ENCODE measurements at places on chromosomes 5 and 9. TPM values are rescaled to one million over a fixed set of nuclear protein-coding genes. Genes with fewer than 3 reads are reported as not detected.

DNA sequence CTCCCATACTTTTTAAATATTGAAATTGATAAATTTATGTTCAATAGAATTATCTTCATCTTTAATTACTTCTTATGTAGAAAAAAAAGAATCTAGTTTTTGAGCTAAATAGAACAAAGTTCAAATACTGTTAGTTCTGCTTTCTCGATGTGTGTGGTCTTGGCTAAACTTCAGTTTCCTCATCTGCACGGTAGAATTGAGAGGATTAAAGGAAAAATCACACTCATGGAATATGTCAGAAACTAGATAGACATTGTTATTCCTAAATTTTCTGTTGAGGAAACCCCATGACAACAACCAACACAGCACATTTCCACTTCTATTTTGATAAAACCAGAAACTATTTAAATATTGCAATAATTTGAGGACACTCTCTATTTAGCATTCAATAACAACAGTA, 100.3 kb downstream of the MUSK start:
- H3K27ac ChIP-seq = no peak overlapping the region
- H3K4me3 ChIP-seq = no peak overlapping the region
- no peak for DNase-seq
- H3K27me3 ChIP-seq = no peaks in the 10 kb centered on the region
- H3K36me3 ChIP-seq = no peaks in the 10 kb centered on the region
- no peaks in the 10 kb centered on the region for H3K4me1 ChIP-seq

- H3K4me1 ChIP-seq = no peaks in the 10 kb centered on the region
- H3K4me3 ChIP-seq = no peak overlapping the region
- no peaks in the 10 kb centered on the region for H3K27me3 ChIP-seq
Observed at GRCh38 chr9:127049581-127049980, 72.9 kb downstream of the ANGPTL2 start.

ROPN1L gene
- 1.2 TPM for total RNA-seq

ADAMTS12 gene
- total RNA-seq = 3.4 TPM

DAB2IP gene
- total RNA-seq = 3.1 TPM

LCN1 gene
- not detected for total RNA-seq

DNA sequence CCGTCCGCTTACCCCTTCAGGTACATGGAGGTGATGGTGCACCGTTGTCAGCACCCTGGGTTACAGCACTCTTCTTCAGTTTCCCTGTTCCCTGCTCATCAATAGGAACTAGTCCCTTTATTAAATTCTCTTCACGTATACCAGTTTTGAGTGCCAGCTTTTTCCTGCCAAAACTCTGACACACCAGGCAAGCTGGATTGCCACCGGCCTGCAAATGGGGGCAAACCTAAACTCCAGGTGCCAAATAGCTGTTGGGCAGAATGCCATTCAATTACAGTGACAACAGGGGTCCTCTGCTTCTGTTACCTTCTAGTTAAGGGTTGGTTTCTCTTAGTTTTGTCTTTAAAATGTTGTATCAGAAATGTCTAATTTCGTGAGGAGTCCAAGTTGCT, 400.4 kb downstream of the OSTF1 start:
- no peak overlapping the region for H3K27ac ChIP-seq
- DNase-seq = no peak
- H3K36me3 ChIP-seq = no peaks in the 10 kb centered on the region
- no peaks in the 10 kb centered on the region for H3K27me3 ChIP-seq
- no peak overlapping the region for H3K4me3 ChIP-seq
- no peaks in the 10 kb centered on the region for H3K4me1 ChIP-seq

DNA sequence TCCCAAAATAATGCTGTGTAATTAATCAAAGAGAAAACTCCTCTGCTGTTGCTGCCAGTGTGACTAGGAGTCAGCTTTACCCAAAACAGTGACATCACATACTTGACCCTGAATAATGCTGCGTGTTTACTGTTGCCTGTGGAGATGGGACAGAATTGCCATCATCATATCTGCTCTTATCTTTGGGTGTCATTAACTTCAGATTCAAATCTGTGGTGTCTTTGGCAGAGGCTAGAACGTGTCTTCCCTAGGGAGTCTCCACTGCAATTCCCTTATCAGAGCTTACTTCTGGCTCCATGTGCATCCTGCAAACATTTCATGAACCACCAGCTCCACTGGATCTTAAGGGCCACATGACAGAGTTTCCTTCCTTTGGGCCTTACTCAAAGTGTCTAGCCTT, 88.9 kb upstream of the MRPS30 start:
- H3K4me3 ChIP-seq = no peak overlapping the region
- H3K36me3 ChIP-seq = no peaks in the 10 kb centered on the region
- DNase-seq = no peak
- no peaks in the 10 kb centered on the region for H3K4me1 ChIP-seq

DNA sequence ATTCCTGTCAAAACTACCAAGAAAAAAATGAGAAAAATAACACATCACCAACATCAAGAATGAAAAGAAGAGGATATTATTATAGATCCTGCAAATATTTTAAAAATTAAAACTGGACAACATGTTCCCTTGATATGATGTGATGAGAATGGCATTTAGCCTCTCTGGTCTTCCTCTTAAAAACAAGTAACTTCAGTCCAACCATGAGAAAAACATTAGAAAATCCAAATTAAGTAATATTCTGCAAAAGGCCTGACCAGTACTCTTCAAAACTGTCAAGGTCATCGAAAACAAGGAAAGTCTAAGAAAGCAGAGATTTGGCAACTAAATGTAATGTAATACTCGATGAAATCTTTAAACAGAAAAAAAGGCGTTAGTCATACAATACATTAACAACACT, 167.1 kb upstream of the SNX2 start:
- H3K36me3 ChIP-seq = no peaks in the 10 kb centered on the region
- no peak for DNase-seq
- H3K27ac ChIP-seq = no peak overlapping the region
- H3K4me1 ChIP-seq = no peaks in the 10 kb centered on the region

DNA sequence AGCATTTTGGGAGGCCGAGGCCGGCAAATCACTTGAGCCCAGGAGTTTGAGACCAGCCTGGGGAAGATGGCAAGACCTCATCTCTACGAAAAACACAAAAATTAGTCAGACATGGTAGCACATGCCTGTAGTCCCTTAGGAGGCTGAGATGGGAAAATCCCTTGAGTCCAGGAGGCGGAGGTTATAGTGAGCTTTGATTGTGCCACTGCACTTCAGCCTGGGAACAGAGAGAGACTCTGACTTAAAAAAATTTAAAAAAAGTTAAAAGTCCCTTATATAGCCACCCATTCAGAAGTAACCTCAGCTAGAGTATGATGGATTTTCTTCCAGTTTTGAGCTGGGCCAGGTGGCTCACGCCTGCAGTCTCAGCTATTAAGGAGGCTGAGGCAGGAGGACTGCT, 72.4 kb downstream of the UGCG start:
- H3K4me3 ChIP-seq = no peak overlapping the region
- no peak for DNase-seq
- H3K27ac ChIP-seq = no peak overlapping the region

SOX30 gene
- not detected for total RNA-seq

GRCh38 chr5:102278231-102278630, 17.9 kb downstream of the SLCO4C1 start:
- no peaks in the 10 kb centered on the region for H3K36me3 ChIP-seq
- H3K4me3 ChIP-seq = no peak overlapping the region
- DNase-seq = no peak
- H3K27ac ChIP-seq = no peak overlapping the region
- H3K4me1 ChIP-seq = no peaks in the 10 kb centered on the region

DNA sequence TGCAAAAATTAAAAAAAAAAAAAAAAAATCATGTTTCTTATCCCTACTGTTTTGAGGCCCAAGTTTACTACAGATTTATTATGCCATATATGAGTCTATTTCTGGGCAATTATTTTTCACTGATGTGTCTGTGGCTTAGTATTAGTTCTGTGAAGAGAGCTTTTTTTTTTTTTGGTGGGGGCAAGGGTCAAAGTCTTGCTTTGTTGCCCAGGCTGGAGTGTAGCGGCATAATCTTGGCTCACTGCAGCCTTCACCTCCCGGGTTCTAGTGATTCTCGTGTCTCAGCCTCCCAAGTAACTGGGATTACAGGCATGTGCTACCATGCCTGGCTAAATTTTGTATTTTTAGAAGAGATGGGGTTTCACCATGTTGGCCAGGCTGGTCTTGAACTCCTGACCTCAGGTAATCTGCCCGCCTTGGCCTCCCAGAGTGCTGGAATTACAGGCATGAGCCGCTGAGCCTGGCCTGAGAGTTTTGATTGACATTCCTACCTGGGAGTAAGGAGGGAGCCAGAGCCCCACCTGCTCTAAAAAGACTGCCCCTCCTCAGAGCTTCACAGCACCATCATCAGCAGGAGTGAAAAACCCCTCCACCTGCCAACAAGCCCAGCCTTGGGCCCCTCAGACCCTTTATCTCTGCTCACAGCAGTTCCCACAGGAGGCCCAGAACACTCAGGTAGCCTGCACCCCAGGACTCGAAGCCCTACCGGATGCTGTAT, 36.1 kb upstream of the JADE2 start:
- no peaks in the 10 kb centered on the region for H3K4me1 ChIP-seq
- no peak for DNase-seq
- no peak overlapping the region for H3K4me3 ChIP-seq
- no peak overlapping the region for H3K27ac ChIP-seq
- no peaks in the 10 kb centered on the region for H3K36me3 ChIP-seq
- H3K27me3 ChIP-seq = no peaks in the 10 kb centered on the region

GRCh38 chr9:74556685-74557084, 59.5 kb downstream of the RORB start:
- H3K4me3 ChIP-seq = no peak overlapping the region
- no peak for DNase-seq
- no peaks in the 10 kb centered on the region for H3K27me3 ChIP-seq
- H3K4me1 ChIP-seq = no peaks in the 10 kb centered on the region
- no peaks in the 10 kb centered on the region for H3K36me3 ChIP-seq

DNA sequence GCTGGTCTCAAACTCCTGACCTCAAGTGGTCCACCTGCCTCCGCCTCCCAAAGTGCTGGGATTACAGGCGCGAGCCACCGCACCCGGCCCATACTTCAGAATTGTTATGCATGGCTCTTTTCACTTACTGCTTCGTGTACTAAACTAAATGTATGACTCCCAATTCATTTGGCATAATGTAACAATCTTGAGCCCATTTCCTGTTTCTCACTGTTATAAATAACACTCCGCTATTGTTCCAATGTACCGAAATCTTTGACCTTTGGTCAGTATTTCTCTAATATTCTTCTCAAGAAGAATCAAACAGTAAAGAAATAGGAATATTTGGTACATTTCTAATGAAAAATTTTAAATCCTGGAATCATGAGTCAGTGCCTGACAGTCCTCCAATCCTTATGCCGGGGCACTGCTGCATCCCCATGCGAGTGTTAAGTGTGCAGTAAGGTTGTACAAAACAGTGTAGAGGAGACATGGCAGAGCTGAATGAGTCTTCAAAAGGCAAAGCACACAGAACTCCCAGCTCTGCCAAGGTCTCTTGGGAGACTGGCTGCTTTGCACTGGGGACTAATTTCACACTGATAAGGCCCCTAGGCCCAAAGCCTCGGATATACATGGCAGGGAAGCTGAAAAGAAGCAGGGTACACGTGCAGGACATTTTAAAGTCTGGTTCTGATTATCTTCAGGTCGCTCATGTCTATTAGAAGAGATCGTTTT, 58.4 kb downstream of the HABP4 start:
- no peaks in the 10 kb centered on the region for H3K4me1 ChIP-seq
- no peaks in the 10 kb centered on the region for H3K27me3 ChIP-seq
- H3K27ac ChIP-seq = no peak overlapping the region

- peaks cover 33% of the 10 kb centered on the region for H3K36me3 ChIP-seq
- H3K4me3 ChIP-seq = no peak overlapping the region
- H3K4me1 ChIP-seq = no peaks in the 10 kb centered on the region
Observed at GRCh38 chr9:132894862-132895835, 16.5 kb downstream of the SPACA9 start.

DNA sequence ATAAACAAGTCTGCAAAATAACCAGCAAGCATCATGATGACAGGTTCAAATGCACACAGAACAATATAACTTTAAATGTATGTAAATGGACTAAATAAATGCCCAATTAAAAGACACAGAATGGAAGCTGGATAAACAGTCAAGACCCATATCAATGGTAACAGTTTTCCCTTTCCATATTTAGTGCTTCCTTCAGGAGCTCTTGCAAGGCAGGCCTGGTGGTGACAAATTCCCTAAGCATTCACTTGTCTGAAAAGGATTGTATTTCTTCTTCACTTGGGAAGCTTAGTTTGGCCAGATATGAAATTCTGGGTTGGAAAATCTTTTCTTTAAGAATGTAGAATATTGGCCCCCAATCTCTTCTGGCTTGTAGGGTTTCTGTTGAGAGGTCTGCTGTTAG, 120.2 kb upstream of the RASA1 start:
- no peak for DNase-seq
- H3K27me3 ChIP-seq = no peaks in the 10 kb centered on the region
- H3K27ac ChIP-seq = no peak overlapping the region
- H3K36me3 ChIP-seq = no peaks in the 10 kb centered on the region
- H3K4me3 ChIP-seq = no peak overlapping the region

CEP72 gene
- total RNA-seq = 5.9 TPM

DNA sequence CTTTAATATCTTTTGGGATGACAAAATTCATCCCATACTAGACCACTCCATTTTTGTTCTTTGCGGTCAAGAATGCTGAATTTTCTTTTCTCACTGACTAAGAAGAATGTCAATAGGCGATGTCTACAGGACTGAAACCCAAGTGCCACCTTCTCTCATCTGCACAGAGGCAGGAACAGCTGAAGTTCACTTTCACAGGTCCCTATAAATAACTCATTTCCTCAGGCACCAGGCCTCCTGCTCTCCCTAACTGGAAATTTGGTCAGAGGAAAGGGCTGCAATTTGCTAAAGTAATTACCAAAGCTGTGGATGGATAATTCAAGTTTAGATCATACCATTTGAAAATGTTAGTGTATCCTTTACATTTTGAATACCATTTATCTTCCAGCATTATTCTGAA, 142.9 kb downstream of the DIRAS2 start:
- H3K4me3 ChIP-seq = no peak overlapping the region
- DNase-seq = no peak
- no peaks in the 10 kb centered on the region for H3K36me3 ChIP-seq
- peaks cover 2% of the 10 kb centered on the region for H3K27me3 ChIP-seq
- H3K27ac ChIP-seq = no peak overlapping the region

PCDHA1 gene
- total RNA-seq = not detected

NRG2 gene
- 0.08 TPM for total RNA-seq

CARD6 gene
- 3.2 TPM for total RNA-seq

GRCh38 chr5:73451224-73452130, 2.9 kb upstream of the FOXD1 start:
- no peak overlapping the region for H3K27ac ChIP-seq
- H3K36me3 ChIP-seq = no peaks in the 10 kb centered on the region
- DNase-seq = peak; percentile 75
- peaks cover 21% of the 10 kb centered on the region for H3K4me1 ChIP-seq

DNA sequence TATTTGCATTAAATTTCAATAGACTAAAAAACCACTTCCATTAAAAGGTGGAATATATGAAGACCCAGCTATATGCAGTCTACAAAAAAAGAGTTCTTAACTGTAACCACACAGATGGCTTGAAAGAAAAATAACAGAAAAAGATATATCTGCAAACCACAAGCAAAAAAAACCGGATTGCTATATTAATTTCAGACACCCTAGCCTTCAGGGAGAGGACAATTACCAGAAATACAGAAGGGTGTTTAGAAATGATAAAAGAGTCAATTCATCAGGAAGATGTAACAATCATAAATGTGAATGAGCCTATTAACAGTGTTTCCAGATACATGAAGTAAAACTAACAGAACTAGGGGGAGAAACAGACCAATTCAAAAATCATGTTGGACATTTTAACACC, 56.9 kb upstream of the SMIM23 start:
- no peaks in the 10 kb centered on the region for H3K4me1 ChIP-seq
- H3K4me3 ChIP-seq = no peak overlapping the region
- no peaks in the 10 kb centered on the region for H3K27me3 ChIP-seq
- H3K36me3 ChIP-seq = no peaks in the 10 kb centered on the region
- H3K27ac ChIP-seq = no peak overlapping the region
- DNase-seq = no peak
